Activated CD8-positive, alpha-beta T cell treated with anti-CD3 and anti-CD28 coated beads, Interleukin-2, amount 10 ng/mL, durations not matched to agents 7 days and 5 days (primary cell): ENCODE measurements at places on chromosomes 2 and 18. TPM values are rescaled to one million over a fixed set of nuclear protein-coding genes. Genes with fewer than 3 reads are reported as not detected.

DNA sequence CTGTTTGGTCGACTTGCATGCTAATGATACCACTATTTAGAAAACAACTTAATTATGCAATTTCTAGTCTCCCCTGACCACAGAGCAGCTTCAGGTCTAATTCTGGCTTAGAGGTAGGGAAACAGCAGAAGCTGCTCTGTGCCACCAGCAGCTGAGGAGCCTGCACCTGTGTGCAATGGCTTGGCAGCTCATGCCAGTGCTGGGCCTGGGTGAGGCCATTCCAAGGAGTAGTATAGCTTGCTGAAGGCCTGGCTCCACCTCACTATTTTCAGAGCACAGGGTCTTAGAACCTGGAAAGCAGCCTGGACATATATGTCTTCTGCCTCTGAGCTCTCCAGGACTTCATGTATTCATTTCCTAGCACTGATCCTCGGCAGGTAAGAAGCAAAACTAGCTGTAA lies 62.8 kb downstream of the SPRED2 start:
- H3K27ac ChIP-seq, result no peak overlapping the region
- no peaks in the 10 kb centered on the region for H3K27me3 ChIP-seq
- no peaks in the 10 kb centered on the region for H3K36me3 ChIP-seq
- no peak for DNase-seq

GRCh38 chr2:173359231-173359630 lies 4.6 kb downstream of the CDCA7 start:
- H3K36me3 ChIP-seq, result peaks cover 65% of the 10 kb centered on the region
- peak; percentile 25 for DNase-seq
- H3K27ac ChIP-seq, result no peak overlapping the region
- peak overlapping the region; percentile 18 for H3K4me3 ChIP-seq
- H3K4me1 ChIP-seq, result peaks cover 53% of the 10 kb centered on the region

DNA sequence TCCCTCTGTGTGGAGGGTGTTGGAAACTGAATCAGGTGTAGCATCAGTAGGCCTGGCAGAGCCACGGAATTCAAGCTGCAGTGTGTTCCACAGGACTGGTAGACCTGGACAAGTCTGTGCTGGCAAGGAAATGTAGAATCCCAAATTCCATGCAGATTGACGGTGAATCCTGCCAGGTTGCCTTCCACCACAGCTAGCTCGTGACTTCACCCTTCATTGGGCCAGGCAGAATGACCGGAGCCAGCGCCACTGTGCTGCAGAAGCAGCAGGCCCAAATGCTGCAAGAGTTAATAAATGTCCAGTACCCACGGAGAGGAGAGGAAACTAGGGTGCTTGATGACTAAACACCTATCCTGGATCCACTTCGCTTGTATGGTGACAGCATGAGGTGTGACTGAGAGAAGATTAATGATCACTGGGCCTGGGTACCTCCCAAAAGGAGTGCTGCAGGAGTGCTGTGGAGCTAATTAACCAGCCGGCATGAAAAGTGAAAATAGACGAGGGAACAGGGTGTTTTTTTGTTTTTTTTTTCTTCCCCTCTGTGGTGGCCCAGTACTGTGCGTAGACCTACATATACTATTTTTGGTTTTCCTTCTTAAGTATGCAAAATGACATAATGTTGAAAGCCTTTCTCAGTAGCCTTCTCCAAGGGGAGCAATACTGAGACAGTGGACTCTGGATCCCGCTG lies 122.2 kb downstream of the TANC1 start:
- H3K36me3 ChIP-seq, result peaks cover under 1% of the 10 kb centered on the region
- no peak for DNase-seq
- H3K4me3 ChIP-seq, result no peak overlapping the region
- peak overlapping the region; percentile 32 for H3K27ac ChIP-seq

MARCHF4 gene
- total RNA-seq, result not detected

HYCC2 gene
- total RNA-seq, result 40.2 TPM

STRN gene
- 35.8 TPM for total RNA-seq

APLF gene
- 2.6 TPM for total RNA-seq
